ENCODE measurements at places on chromosomes 4 and X.

- no peak for DNase-seq
Measured at GRCh38 chr4:12446657-12447185, 1018.0 kb upstream of the HS3ST1 start.

- no peak for DNase-seq
Measured at GRCh38 chrX:49041744-49042580, 1.2 kb downstream of the TFE3 start.

GRCh38 chr4:122744229-122744628 is 11.7 kb downstream of the BBS12 start:
- no peak for DNase-seq

DNA sequence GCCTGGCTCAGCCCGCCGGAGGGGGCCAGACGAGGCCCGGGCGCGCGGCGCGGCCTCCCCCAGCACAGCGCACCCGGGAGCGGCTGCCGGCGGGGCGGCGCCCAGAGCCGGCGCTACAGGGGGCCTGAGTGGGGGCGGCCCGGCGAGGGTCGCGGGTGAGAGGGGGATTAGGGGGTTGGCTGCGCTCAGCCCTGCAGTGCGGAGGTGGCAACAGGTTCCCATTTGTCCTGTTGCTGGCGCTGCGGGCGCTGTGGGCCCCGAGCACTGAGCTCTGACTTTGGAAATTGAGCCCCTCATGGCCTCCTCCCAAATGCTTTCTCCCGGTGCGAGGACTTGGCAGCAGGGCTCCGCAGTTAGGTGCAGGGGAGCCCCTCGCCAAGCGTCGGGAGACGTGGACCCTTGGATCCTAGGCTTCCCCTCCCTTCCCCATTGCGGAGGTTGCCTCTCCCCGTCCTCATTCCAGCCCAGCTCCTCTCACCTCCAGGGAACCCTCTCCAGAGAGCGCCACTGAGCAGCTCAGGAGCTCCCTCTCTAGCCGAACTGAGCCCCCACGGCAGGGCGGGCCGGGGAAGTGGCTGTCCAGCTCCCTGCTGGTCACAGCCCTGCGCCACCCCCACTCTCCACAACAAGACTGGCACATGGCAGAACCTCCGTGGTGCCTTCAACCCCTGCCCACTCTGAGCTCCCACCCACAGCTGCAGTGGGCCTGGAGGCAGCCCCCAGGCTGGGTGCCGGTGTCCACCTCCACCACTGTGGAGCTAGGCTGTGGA is 2.5 kb upstream of the DUSP9 start:
- no peak for DNase-seq

- DNase-seq = no peak
Measured at GRCh38 chr4:921830-922331, 10.2 kb downstream of the GAK start.

GRCh38 chr4:76235915-76236314 is 15.6 kb upstream of the FAM47E start:
- DNase-seq = no peak

DNA sequence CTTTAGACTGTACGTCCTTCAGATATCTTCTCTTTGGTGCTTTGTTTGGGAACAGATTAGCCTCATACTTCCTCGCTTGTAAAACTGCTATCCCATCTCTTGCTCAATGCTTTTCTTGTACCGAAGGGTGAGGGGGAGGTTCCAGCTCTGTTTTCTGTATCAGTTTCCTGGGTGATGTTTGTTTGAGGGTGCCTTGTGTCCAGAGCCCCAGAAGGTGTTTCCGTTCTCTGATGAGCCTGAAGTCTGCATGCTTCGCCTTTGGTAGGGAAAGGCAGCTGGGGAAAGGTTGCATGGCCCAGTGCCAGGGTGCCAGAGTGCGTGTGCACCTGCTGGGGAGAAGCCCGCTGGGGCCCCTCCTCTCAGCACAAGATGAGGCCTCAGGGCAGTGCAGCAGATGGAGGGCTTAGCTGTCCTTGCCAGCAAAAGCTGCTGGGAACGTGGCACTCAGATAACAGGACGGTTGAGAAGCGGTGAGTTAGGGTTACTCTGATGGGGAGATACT is 73.7 kb downstream of the TBL1X start:
- DNase-seq = no peak

DNA sequence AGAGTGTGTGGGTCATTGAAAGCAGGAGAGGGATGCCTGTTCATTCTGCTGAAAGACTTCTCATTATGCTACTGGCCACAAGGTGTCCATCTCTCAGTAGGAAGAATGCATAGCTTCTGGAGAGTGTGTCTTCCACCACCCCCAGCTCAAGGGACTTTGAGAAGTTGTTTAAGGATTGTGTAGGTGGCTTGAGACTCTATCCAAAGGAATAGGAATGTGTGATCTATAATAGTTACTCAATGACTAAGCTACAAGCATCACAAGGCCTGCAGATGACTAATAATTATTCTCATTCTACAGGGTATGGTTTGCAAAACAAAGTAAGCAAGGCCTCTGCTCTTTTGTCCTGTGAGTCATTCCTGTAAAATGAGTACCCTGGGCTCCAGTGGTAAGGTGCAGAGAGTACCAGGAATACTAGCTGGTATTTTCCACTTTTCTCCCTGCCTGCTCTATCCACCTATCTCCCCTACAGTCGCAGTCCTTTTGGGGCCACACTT is 279.8 kb upstream of the BOD1L1 start:
- DNase-seq = no peak

DNA sequence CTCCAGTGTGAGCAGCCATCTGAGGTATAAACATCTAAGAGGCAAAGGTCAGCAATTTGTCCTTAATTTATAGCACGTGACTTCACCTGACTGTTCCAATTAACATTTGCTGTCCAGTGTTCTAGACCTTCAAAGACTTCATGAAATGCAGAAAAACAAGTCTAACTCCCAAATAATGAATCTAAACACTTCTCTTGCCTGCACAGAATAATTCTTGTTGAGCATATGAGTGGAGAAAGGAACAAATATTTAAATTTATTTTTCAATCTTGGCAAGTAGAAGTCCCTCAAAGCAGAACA is 12.0 kb downstream of the RFC1 start:
- DNase-seq = no peak

- DNase-seq = no peak
Measured at GRCh38 chrX:9997524-9997923, 30.4 kb downstream of the CLDN34 start.

- DNase-seq = no peak
Measured at GRCh38 chr4:4388311-4388790, 1.4 kb downstream of the NSG1 start.

DNA sequence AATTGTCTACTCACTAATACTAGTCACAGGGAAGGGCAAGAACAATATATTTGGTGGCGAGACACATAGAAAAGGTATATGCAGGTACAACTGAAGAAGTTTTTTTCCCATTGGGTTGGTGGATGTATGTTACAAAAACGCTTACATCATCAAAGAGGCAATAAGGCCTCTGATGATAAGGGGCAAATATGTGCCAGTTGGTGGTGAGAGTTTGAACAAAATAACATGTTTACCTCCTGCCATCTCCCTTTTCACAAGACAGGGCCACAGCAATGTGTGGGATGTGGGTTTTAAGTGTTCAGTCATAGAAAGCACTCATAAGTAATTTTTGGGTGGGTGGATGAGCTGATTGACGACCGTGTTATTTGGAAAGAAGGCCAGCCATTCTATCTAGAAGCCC is 41.7 kb downstream of the PAGE2 start:
- DNase-seq = no peak

GRCh38 chrX:42022158-42022557 is 98.8 kb upstream of the CASK start:
- DNase-seq = no peak

GRCh38 chr4:1406394-1406980 is at the start of gene NKX1-1:
Gene NKX1-1, minus strand, starts transcription at chr4:1406442. Its CDS starts 0 bp downstream, at chr4:1406442.
- no peak for DNase-seq

DNA sequence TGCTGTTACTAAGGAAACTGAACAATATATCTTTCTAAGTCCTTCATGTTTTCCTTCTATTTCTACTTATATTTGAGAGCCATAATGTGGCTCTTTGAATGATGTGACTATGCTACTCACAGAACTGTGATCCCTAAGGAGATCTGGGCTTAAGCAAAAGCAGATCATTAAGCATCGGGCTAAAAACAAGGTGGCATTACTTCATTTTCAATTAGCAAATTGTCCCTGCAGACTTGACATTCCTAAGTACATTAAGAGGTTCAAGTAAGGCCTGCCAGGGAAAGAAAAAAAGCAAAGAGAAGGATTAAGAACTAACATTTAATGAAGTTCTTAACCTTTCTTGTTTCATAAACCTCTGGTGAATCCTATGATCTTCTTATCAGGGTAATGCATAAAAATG is 447.6 kb downstream of the PDGFC start:
- no peak for DNase-seq
